ENCODE measurements at places on chromosomes 4 and X.
A peak's percentile ranks its signal among the peaks of the same experiment; 100 is the strongest.

DNA sequence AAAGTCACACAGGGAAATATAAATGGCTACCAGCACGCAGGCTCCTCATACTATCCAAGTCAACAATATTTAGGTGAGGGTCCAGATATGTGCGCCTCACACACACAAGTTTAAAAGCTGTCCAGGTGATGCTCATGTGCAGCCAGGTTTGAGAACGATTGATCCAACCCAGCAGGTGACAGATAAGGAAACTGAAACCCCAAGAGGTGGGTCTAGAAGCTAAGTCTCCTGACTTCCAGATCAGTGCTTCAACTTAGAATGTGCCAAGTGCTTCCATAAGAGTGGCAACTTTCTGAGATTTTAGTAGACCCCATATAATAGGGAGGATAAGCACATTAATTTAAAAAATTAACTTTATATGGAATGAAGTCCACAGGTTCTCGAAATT lies 54.4 kb upstream of the NAP1L5 start:
- DNase-seq, result no peak

- DNase-seq, result no peak
Observed at GRCh38 chrX:80576806-80577533, 156.7 kb downstream of the TENT5D start.

DNA sequence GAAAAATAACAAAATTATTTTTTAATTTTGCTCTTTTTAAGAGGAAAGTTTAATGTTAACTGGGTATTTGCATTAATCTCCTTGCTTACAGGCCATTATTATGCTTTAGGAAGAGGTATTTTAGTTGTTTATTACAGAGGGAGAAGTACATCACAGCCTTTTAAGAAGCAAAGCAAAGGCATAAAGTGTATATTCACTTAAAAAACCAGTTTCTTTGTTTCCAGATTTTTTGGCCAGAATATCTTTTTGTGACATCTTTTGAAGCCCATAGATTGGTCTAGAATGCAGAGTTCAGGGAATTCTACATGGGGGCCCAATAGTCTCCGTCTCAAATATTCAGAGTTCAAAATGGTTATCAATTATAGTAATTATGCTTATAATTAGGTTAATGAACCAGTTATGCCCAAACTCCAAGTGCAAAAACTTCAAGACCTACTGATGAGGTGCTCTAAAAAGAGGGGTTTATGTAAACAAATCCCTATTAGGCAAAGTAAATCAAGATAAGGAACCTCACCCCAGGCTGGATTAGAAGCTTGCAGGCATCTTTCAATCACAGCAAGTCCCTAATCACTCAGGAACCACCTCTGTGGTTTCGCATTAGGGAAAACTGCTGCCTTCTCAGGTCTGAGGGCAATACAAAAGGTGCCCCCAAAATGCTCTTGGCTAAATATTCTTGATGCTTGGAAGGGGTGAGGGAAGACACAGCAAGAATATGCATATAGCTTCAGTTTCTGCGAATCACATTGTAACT lies 1.4 kb downstream of the CXXC4 start:
- no peak for DNase-seq

- DNase-seq, result peak; percentile 19
Observed at GRCh38 chrX:110412971-110413726, 54.5 kb downstream of the RTL9 start.

GRCh38 chr4:14520171-14520570 lies 482.1 kb upstream of the CPEB2 start:
- no peak for DNase-seq

GRCh38 chr4:119118397-119118796 lies 17.2 kb upstream of the MYOZ2 start:
- no peak for DNase-seq

GRCh38 chr4:385934-386707 lies 48.5 kb downstream of the ZNF141 start:
- no peak for DNase-seq

DNA sequence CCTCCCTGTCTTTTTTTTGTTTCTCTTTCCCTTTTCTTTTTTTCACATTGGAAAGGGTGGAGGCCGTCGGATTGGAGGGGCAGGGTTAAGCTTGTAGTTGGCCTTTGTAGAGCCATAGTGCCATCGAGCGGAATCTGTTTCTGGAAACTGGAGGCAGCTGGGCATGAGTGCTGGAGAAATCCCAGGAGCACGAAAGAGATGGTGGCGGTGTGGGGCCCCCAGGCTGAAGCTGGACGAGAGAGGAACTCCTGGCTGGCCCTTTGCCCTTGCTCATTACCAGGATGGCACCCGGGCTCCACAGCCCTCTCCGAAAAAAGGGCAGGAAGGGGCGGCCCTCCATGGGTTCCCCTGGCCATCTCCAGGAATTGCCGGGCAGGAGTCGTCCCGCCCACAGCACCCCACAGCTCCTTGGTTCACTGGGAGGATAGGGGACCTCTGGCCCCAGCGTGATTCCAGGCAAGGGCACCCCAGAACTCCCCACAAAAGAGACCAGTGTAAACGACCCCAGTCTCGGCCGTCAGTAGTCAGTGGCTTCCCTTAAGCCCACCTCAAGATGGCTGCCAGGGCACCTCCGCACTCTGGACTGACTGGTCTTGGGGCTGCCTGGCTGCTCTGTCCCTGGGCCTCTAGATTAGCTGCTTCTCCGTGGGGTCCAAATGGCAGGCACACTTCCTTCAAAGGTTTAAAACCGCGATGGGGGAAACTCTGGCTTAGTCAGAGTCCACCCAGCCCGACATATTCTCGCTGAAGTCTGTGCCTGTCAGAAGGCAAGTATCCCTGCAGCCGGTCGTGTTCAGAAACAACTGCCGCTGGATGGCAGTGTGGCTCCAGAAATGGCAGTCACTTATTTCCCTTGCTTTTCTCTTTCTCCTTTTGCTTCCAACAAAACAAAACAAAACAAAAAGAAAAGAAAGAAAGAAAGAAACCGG lies 74.1 kb downstream of the NBDY start:
- DNase-seq, result no peak

GRCh38 chr4:3269991-3270611 lies 21.1 kb downstream of the MSANTD1 start:
- DNase-seq, result no peak

DNA sequence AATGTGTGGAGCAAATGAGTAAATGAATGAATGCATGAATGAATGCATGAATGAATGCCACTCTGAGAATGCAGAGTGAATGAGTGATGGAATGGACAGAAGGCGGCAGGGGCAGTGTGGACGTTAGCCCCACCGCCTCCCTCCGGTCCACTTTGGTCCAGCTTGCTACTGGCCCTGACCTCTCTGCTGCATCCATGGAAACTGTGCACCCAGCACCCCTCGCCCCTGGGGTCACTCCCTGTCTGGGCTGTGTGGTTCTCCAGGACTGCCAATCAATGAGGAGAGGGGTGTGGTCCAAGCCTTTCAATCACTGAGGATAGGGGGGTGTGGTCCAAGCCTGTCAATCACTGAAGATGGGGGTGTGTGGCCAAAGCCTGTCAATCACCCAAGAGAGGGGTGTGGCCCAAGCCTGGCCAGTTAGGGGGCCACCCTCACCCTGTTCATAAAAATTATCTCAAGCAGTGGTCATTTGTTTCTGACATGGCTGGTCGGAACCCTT lies 39.2 kb upstream of the ASMTL start:
- DNase-seq, result no peak

DNA sequence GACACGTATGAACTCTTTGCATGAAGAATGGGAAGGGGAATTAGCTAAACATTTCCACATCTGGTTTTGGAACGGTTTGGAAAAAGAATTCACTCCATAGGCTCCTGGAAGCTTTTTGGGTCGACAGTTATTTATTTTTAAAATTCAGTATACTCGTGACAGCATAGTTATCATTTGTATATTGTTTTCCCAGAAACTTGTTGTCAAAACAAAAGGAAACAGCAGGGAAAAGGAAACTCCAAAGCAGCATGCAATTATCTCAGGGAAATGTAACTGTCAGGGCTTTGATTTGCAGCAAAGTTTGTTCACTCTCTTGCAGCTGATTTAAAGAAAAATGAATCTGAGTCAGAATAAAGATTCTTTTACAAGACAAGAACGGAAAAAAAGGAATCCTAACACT lies 86.5 kb downstream of the PLAC1 start:
- DNase-seq, result no peak

DNA sequence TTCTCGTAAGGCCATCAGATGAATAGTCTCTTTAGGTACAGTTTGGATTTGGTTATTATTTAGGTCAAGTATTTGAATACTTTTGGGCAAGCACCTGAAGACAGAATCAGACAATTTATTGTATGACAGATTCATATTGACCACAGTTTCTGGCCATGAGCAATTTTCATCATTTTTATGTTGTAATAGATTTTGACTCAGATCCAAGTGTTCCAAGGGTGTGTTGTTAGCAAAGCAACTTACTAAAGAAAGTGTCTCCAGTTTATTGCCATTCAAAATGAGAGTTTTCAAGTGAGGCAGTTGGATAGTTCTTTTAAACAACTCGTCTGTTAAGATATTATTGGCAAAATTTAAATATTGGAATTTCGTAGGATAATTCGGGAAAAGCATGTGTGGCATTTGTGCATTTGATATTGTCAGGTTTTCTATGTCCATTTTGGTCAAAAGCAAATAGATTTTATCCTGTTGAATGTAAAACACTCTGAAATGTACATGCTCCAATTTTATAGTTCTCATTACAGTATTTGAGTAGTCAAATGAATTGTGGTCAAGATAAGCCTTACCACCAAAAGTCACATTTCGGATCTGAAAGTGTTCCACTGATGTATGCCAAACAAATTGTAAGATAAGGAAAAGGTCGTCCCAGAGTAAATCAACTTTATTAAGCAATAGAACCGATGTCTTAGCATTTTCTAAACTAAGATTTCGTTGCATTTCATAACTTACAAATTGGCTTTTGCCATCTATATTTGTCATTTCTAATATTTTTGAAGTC lies 8.4 kb downstream of the TLR10 start:
- no peak for DNase-seq

GRCh38 chr4:188691811-188692210 lies 552.6 kb downstream of the TRIML1 start:
- no peak for DNase-seq

DNA sequence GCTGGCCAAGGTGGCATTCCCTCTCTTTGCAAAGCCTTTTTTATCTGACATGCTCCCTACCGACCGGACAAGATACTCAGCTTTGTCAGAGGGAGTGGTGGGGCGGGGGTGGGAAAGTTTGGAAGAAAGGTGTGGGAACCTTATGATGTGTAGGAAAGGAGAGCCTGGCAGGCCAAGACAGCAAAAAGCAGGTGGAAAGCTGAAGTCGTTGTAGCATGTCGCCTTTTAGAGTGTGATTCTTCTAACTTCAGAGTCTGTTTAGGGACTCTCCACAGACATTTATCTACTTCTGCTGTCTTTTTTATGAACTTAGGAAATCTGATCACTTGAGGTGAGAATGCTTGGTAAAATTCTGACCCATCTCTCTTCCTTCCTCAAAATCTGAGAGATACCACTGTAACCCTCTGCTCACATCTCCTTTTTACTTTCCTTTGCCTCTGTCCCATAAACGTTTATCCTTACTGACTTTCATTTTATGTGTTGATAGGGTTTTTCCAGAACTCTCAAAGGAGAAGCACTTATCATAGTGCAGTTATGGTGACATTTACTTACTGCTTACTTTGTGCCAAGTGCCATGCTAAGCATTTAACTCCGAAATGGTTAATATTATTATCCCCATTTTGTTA lies 8.2 kb upstream of the RUFY3 start:
- DNase-seq, result no peak

- DNase-seq, result no peak
Observed at GRCh38 chr4:85445050-85445639, 29.8 kb upstream of the ARHGAP24 start.

DNA sequence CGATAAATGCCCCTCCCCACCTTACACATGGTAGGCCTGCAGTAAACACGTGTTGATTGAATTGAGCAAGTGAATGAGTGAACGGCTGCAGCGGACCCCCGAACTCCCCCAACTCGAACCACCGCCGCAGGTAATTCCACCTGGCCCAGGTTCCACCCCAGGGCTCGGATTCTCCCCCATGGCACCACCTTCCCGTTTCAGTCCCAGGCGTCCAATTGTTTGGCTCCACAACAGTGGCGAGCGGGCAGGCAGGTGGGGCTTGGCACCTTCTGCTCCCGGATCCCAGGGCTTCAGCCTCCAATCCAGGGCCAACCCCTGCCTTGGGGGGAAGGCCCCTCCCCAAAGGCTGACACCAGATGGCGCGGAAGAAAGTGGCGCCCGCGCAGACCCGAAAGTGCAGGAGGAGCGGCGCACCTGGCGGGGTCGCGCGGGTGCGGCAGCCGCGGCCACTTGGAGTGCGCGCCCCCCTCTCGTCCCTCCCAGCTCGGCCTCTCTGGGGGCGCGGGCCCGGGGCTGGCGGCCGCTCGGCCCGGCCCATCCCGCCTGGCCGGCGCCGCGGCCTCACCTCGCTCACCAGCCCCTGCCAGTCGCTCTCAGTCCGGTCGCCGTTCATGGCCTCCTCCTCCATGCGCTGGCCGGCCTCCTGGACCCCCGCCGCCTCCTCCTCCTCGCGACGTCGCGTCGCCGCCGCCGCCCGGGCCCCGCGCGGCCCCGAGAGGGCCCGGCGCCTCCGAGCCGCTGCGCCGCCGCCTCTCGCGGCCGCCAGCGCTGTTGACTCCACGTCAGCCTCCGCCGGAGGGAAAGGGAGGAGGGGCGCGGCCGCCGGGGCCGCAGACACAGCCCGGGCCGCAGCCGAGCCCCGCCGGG lies at the start of gene CCDC149:
Gene CCDC149, minus strand, starts transcription at position 791 of the 867 bp plus-strand sequence. Its CDS starts 178 bp downstream, at position 613.
- no peak for DNase-seq

- no peak for DNase-seq
Observed at GRCh38 chrX:16466640-16467432, 183.1 kb upstream of the S100G start.

- DNase-seq, result no peak
Observed at GRCh38 chr4:8045909-8046308, 106.2 kb upstream of the AFAP1 start.

GRCh38 chr4:151524610-151525009 lies 115.6 kb downstream of the FHIP1A start:
- no peak for DNase-seq

DNA sequence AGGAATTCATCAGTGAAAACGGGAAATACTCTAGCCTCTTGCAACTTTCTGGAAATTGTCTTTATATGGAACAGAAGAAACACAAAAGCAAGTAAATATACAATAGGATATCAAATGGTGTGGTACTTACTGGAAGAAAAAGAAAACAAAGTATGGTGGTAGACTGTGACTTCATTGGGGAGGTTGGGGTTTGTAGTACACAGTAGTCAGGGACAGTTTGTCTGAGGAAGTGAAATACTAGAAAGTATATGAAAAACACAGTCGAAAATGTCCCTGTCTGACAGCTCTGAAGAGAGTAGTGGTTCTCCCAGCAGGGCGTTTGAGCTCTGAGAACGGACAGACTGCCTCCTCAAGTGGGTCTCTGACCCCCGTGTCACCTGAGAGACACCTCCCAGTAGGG lies 390.0 kb upstream of the NWD2 start:
- DNase-seq, result no peak

DNA sequence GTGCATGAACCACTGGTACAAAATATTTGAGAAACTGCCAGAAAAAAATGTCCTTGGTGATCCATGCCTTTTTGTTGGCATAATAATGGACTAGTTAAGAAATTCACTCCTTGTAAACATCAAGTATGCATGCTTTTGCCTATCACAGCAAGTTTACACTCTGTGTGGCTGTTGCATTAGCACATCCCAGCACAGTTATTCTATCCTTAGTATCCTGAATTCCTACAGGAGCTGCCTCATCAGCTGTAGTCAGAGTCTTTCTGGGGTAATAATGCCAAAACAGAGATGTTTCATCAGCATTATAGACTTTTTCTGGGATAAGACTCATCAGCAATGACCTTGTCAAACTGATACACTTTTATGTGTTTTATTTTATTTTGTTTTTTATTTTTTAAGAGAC lies 82.8 kb downstream of the CHIC2 start:
- no peak for DNase-seq
